DMS 273 treated with DMSO at 0.1 percent for 48 hours (cell line): ENCODE measurements at places on chromosomes 16 and 17.
A peak's percentile ranks its signal among the peaks of the same experiment; 100 is the strongest.

DNA sequence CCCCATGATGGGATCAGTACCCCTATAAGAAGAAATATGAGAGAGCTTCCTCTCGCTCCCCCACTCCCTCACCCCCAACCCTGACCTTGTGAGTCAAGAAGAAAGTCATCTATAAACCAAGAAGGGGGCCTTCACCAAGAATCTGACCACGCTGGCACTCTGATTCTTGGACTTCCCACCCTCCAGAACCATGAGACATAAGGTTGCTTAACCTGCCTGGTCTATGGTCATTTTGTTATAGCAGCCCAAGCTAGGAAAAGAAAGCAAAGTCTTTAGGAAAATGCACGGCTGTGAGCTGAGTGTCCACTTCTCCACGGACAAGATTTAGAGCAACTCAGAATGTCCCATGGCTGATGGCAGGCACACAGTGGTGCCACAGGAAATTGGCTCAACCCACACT is 333.5 kb downstream of the SOX9 start:
- no peak for DNase-seq

DNA sequence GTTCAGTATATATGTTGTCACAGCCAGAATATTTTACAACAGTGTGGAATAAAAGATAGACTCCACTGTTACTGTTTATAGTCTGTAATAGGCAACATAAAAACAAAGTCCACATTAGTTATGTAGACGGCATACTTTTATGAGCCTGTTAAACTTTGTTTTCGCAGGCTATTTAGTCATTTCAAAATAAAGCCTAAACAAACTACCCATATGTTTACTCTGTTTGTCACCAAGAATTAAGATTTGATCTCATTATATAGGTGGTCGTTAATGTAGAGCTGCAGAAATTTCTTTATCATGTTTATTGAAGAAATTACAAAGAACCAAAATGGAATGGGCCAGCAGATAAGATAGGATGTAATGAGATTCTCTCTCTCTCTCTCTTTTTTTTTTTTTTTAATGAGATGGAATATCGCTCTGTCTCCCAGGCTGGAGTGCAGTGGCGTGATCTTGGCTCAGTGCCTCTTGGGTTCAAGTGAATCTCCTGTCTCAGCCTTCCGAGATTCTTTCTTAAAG is 943.8 kb upstream of the SOX9 start:
- DNase-seq = no peak

DNA sequence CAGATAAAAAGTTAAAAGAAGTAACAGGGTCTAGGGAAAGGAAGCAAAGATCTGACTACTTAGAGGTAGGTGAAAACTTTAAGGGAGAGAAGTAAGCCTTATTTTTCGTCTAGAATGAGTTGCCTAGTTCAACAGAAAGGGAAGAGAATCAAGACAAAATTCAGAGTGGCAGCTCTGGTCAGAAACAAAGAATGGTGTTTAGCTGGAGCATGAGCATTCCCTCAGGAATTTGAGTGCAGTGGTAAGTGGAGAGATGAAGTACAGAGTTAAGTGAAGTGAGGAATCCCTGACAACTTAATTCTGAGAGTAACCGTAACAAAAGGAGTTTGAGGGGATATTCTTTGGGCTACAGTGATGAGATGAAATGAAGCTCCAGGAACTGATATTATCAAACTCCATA is 11.5 kb downstream of the SMG6 start:
- no peak for DNase-seq

DNA sequence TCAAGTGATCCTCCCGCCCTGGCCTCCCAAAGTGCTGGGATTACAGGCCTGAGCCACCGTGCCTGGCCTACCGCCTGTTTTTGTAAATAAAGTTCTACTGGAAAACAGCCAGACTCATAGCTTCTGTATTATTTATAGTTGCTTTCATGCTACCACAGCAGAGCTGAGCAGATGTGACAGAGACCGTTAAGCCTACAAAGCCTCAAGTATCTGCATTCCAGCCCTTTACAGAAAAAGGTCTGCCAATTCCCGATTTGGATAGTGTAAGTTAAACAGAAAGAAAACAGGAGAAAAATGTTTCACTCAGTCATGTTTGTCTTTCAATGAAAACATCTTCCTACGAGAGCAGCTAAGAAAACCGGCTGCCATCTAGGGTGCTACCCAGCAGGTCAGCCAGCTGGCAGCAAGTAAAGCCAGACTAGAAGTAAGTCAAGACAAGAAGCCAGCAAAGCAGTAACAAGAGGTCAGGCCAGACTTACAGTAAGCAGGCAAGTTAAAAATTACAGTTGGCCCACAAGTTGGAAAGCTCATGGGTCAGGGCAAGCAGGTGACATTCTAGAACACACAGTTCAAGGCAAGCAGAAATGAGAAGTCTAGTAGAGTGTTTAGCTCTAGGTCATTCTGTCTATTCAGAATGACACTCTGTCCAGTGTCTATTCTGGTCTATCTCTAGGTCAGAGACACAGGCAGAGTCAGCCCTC is 17.7 kb downstream of the NCBP3 start:
- no peak for DNase-seq

- no peak for DNase-seq
Measured at GRCh38 chr17:64950871-64951270, 31.6 kb upstream of the LRRC37A3 start.

DNA sequence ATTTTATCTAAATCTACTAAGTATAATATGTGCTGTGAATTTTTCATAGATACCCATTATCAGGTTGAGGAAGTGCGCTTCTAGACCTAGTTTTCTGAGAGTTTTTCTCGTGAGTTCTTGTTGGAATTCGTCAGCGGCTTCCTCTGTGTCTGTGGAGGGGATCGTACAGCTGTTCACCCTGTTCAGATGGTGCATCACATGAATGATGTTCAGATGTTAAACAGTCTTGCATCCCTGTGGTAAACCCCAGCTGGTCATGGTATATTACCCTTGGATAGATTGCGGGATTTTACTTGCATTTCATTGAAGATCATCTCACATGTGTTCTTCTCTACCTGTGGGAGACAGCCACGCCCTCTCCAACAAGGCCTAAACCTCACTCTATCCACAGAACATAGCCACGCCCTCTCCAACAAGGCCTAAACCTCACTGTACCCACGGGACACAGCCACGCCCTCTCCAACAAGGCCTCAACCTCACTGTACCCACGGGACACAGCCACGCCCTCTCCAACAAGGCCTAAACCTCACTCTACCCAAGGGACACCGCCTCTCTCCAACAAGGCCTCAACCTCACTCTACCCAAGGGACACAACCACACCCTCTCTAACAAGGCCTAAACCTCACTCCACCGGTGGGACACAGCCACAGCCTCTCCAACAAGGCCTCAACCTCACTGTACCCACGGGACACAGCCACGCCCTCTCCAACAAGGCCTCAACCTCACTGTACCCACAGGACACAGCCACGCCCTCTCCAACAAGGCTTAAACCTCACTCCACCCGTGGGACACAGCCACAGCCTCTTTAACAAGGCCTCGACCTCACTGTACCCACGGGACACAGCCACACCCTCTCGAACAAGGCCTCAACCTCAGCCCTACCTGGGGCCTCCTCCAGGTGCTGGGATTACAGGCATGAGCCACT is 180.2 kb upstream of the CHMP6 start:
- DNase-seq = no peak

DNA sequence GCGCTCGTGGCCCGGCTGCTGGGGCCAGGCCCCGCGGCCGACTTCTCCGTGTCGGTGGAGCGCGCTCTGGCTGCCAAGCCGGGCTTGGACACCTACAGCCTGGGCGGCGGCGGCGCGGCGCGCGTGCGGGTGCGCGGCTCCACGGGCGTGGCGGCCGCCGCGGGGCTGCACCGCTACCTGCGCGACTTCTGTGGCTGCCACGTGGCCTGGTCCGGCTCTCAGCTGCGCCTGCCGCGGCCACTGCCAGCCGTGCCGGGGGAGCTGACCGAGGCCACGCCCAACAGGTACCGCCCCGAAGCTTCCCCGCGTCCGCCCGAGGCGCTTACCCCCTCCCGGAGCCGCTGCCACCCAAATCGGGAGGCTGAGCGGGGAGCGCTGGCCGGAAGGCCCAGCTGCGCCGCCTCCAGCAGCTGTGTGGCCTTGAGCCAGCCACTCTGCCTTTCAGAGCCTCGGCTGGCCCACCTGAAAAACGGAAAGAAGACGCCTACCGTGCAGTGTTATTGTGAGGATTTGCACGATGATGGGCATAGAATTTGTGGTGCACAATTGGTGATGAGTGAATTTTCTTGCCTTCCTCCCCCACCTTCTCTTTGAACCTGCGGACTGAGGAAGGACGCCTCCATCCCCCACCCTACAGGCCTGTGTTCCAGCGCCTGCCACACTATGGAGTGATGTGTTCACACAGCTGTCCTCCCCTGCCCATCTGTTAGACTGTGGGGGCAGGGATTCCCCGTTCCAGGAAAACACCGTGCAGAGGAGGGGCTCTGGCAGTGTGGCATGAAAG is 523 bp downstream of the NAGLU start:
- peak; percentile 57 for DNase-seq

GRCh38 chr17:3739422-3740124 is 15.9 kb downstream of the HASPIN start:
- no peak for DNase-seq

GRCh38 chr17:57197466-57198071 is 58.8 kb upstream of the MSI2 start:
- DNase-seq = no peak

DNA sequence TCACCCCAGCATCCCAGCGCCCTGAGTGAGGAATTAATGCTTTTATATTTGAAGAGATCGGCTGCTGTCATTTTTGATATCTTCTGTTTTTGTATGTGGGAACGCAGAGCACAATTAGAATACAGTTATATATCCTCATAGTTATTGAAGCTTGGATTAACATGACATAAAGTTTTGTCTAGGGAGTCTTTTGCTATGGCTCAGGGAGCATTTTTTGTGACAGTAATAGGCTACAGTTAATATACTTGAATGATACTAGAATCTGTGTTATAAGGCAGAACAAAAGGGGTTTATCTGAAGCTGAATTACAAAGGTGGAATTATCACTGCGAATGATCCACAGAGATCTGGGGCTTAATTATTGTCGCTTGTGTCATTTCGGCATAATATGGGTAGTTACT is 239.4 kb downstream of the MSI2 start:
- DNase-seq = no peak

- DNase-seq = no peak
Measured at GRCh38 chr17:21168555-21168865, 41.7 kb downstream of the DHRS7B start.

DNA sequence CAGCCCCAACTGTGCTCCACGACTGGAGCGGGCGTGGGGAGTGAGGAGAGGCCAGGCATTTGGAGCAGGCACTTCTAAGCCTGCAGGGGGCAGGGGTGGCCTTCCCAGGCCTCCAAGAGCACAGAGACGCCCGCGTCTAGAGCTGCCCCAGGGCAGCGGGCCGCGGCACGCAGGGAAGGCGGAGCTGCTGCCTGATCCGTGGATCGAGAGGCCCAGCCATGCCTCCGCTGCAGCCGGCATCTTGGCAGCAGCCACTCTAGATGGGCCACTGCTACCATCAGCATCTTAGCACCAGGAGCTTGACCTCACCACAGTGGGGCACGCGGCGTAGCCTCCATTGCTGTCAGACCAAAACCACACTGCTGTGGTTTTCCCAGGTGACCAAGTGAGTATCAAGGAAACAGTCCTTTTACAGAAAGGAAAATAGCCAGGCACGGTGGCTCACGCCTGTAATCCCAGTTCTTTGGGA is 20.4 kb upstream of the WDR45B start:
- no peak for DNase-seq

GRCh38 chr17:82457929-82458178 is 687 bp upstream of the NARF start:
- DNase-seq = peak; percentile 75

DNA sequence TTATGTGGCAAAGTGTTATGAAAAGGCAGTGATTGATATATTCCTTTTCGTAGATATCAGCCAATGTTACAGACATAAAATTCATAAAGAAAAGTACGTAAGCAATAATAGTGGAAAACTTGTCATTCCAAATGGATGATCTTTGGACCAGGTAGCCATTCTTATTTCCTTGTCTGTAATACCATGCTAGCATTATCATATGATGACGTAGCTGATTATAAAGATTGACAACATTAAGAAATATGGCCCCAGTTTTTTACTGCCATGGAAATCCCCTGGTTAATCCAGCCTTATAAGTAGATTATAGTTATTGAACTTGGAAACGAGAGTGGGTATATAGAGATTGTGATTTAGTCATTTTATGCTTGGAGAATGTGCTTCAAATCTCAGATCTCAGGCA is 8.8 kb downstream of the TANC2 start:
- no peak for DNase-seq

- DNase-seq = no peak
Measured at GRCh38 chr17:70370816-70371215, 201.5 kb downstream of the KCNJ2 start.

DNA sequence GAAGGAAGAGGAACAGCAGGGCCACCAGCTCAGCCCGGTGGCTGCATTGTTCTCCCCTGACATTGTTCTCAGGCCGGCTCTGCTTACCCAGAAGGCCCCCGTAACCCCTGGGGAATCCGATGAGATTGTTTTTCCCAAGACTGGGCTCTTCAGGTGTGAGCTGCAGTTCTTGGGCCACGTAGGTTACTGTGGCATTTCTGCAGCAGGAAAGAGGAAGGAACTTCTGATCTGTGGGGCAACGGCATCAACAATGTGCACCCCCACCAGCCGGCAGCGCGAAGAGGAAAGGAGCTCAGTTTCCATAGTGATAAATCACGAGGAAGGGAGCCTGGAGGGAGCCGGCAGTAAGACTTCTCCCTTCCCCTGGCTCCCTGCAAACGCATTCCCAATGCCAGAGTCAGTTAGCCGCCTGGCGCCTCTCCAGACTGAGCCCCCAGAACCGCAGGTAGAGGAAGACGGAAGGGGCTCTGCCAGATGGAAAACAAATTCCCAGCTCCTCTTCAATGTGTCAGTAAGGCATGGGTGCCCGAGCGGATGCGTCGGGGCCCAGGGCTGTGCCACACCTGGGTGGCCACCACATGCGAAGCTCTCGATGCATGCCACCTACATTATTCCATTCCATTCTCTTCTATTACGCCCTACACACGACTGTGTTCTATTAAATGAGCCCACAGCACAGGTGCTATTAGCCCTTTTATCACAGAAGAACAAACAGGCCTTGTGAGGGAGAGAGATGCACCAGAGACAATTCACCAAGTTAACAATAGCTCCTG is 21.5 kb upstream of the PECAM1 start:
- DNase-seq = no peak

DNA sequence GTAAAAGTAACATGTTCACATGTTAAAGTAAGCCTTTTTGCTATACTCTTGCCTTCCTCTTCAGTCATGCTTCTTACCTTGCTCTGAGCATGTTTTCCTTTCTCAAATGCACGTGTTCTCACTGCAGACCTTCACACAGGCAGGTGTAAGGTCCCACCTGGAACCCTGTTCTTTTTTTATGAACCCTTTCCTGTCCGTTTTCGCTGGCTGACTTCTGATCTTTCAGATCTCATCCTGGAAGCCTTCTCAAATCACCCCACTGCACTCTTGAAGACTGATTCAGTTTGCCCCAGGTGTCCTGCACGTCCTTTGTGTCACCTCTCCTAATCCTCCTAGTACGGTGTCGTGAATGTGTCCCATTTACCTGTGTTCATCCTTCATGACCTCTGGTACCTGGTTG is 313.6 kb downstream of the SNX29 start:
- no peak for DNase-seq
